ENCODE measurements at places on chromosomes 7 and 10.

DNA sequence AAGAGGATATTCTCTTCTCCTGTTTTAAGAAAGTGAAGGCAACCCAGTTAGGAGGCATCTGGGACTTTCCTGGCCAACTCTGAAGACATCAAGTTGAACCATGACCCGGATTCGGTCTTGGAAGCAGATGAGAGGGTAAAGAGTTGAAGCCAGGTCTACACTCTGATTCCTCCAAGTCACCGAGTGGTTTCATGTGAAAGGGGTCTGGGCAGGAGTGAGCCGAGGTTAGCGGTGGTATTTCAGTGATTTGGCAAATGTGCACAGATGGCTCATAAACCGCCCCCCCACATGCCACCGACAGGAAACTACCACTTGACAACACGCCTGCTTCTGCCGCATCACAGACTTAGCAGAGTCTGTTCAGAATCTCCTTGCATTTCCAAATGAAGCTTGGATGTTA lies 11.4 kb upstream of the REPIN1 start:
- peak; percentile 49 for DNase-seq

DNA sequence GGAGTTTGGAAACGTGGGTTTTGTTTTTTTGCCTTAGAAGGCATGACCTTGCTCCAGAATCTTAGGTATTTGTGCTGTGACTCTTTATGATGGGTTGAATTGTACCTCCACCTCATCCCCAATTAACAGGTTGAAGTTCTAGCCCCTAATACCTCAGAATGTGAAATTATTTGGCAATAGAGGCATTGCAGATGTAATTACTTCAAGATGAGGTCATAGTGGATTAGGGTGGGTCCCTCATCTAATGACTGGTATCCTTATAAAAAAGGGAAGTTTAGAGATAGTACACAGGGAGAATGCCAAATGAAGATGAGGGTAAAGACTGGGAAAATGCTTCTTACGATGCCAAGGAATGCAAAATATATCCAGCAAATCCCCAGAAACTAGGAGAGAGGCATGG lies 3.0 kb upstream of the FAM200A start:
- DNase-seq, result no peak

DNA sequence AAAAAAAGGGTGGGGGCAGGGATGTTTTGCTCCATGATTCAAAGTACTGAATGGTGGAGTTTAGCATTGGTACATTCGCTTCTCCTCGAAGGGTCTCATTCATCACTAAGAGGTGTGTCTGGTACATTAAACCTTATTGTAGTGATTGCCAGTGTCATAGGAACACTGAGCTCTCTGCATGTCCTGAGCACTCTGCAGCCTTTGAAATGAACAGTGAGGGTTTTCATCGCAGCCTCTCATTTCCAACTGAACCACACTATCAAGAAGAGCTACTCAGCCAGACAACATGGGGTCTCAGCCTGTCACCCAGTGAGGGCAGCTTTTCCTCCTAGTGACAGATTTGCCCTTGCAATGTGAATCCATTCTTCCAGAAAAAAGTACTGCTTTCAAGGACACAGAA lies 7.6 kb upstream of the DEPP1 start:
- DNase-seq, result no peak

DNA sequence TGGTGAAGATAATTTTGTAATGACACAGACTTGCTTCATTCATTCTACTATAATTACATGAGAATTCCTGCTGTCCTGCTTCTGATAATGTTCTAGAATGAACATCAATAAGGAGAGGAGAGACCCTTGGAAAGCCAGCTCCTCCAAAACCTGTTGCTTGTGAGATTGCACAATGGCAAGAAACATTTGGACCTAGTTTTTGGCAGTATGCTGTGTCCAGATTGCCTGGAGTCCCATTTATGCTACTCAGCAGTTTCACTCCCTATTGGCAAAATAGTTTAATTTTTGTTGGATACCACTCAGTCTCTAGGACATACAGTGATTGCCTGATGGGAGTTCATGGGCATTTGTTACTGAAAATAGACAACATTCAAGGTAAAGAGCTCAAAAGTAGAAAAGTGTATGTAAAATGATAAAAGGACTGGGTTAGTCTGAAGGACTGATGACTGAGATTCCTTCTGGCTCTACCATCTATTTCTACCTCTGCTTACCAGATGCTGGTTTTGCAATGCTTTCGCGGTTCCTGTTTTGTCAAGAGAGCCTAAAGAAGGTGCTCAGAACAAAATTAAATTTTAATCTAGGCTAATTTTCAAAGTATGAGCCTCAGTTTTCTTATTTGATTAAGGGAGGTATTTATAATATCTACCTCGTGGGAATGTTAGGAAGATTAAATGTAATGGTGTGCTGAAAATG lies 8.0 kb upstream of the ACTR3B start:
- DNase-seq, result no peak

GRCh38 chr10:124636271-124636995 lies 107.7 kb downstream of the FAM53B start:
- no peak for DNase-seq

GRCh38 chr7:99623091-99623693 lies 6.4 kb downstream of the ZSCAN25 start:
- DNase-seq, result no peak

DNA sequence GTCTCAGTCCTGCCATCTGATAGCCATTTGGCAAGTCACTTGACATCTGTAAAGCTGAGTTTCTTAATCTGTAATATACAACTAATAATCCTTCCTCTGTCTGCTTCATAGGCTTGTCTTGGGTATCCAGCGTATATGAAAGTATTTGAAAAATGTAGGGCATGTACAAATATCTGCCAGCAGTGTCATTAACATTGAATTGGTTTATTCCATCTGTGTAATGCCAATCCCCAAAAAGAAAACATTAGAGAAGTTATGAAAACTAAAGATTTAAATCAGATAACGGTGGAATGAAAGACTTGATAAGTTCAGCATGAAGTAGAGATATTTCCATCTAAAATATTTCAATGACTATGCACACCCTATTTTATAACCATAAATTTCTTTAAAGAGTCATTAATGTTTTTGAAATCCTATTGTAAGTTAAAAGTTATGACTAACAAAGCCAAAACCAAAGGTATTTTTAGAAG lies 9.8 kb upstream of the RTKN2 start:
- no peak for DNase-seq

DNA sequence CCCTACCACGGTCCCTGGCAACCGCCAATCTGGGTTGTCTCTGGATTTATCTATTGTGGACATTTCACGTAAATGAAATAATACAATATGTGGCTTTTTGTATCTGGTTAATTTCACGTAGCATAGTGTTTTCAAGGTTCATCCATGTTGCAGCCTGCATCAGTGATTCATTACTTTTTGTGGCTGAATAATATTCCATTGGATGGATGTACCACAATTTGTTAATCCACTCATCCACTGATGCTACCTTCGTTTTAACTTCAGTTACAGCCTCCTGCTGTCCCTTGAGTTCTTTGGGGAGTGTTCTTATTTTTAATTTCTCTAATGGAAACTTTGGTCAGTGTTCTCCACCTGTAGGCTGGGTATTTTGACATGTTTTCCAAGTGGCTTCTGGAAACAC lies 49.5 kb downstream of the GRK5 start:
- DNase-seq, result no peak

DNA sequence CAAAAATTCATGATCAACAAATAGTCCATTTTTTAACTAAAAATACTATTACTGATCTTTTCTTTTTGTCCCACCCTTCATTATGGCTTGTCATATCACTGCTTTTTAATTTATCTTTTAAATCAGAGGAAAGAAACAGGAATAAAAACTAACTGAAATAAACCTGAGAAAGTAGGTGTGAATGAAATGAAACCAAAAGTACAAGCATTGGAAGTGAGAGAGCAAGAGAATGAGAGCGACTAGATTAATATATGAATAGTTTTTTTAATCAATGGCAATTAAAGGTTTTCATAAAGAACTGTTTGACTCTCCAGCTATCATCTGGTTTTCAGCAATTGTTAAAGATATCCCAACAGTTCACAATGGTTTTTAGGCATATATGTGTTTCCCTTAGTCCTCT lies 137.8 kb downstream of the SPAG6 start:
- no peak for DNase-seq
